ENCODE measurements at places on chromosomes 11 and 22.

GRCh38 chr11:76677458-76677765, 6.9 kb upstream of the LRRC32 start:
- no peak for DNase-seq

- DNase-seq: no peak
Observed at GRCh38 chr11:117271208-117271607, 19.9 kb upstream of the BACE1-AS start.

GRCh38 chr22:37316875-37317371, 34.6 kb downstream of the CYTH4 start:
- no peak for DNase-seq

GRCh38 chr22:48711669-48712068, 1116.0 kb downstream of the BRD1 start:
- DNase-seq: no peak

GRCh38 chr22:35685731-35686130, 31.9 kb upstream of the APOL5 start:
- no peak for DNase-seq

DNA sequence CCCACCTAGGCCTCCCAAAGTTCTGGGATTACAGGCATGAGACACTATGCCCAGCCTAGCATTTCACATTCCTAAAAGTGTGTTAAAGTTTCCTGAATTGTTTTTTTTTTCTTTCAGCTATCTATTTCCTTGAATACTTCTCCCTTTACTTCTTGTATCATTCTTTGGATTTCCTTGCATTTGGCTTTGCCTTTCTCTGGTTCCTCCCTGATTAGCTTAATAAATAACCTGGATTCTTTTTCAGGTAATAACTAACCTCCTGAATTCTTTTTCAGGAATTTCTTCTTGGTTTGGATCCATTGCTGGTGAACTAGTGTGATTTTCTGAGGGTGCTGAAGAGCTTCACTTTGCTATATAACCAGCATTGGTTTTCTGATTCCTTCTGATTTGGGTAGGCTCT, 47.9 kb downstream of the MRGPRX2 start:
- DNase-seq: no peak

- no peak for DNase-seq
Observed at GRCh38 chr11:18785411-18785810, 6.2 kb downstream of the PTPN5 start.

- no peak for DNase-seq
Observed at GRCh38 chr22:33240888-33241475, 182.8 kb upstream of the SYN3 start.

- DNase-seq: no peak
Observed at GRCh38 chr11:96127596-96127959, 203.7 kb upstream of the MTMR2 start.

DNA sequence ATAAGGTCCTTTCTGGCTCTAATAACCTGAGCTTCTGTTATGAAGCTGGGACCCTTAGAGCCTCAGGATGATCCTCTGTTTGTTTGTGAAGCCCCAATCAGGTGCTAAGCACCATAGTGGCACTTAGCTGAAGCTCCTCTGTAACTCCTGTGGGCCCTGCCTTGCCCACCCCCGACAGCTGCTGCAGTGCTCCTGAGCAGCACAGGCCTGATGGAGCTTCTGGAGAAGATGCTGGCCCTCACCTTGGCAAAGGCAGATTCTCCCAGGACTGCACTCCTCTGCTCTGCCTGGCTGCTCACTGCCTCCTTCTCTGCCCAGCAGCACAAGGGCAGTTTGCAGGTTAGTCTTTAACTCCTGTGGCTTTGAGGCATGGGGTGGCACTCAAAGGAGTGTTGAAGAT, 19.0 kb upstream of the CCDC134 start:
- no peak for DNase-seq

GRCh38 chr11:1870721-1871466, 18.0 kb downstream of the LSP1 start:
- no peak for DNase-seq

- no peak for DNase-seq
Observed at GRCh38 chr11:20203831-20204230, 43.6 kb upstream of the DBX1 start.

GRCh38 chr11:46001448-46001914, 79.0 kb downstream of the LARGE2 start:
- DNase-seq: no peak

GRCh38 chr11:82731691-82732277, 1.9 kb downstream of the FAM181B start:
- no peak for DNase-seq

GRCh38 chr22:46815896-46816731, 53.7 kb downstream of the TBC1D22A start:
- DNase-seq: no peak

- no peak for DNase-seq
Observed at GRCh38 chr11:17529844-17530185, 14.4 kb downstream of the USH1C start.

DNA sequence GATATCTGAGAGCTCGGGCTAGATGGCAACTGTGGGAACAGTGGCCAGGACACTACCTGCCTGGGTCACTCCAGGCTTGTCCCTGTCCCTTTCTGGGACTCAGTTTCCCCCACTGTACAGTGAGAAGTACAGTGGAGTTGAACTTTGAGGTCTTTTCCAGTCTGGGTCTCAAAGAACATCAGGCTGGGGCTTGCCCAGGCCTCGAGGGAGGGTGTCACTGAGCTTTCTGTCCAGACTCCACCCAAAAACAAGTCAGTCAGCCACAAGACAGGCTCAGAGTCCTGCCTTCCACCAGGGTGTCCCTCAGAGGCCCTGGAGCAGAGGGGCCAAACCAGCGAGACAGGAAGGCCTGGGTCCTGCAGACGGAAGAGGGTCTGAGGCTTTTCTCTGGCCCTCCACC, 2.0 kb upstream of the PLA2G3 start:
- no peak for DNase-seq

DNA sequence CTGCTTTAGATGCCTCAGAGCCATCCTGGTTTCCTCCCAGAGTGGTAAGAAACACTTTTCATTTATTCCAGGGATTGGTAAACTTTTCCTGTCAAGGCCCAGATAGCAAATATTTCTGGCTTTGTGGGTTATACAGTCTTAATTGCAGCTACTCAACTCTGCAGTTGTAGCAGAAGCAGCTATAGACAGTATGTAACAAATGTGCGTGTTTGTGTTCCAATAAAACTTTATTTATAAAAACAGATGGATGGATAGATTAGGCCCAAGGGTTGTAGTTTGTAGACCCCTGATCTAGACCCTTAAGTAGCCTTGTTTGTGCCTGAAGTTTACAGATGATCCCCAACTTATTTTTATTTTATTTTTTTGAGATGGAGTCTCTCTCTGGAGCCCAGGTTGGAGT, 17.9 kb downstream of the NNMT start:
- DNase-seq: no peak

- DNase-seq: no peak
Observed at GRCh38 chr22:38867124-38867455, 4.9 kb downstream of the CBX6 start.

DNA sequence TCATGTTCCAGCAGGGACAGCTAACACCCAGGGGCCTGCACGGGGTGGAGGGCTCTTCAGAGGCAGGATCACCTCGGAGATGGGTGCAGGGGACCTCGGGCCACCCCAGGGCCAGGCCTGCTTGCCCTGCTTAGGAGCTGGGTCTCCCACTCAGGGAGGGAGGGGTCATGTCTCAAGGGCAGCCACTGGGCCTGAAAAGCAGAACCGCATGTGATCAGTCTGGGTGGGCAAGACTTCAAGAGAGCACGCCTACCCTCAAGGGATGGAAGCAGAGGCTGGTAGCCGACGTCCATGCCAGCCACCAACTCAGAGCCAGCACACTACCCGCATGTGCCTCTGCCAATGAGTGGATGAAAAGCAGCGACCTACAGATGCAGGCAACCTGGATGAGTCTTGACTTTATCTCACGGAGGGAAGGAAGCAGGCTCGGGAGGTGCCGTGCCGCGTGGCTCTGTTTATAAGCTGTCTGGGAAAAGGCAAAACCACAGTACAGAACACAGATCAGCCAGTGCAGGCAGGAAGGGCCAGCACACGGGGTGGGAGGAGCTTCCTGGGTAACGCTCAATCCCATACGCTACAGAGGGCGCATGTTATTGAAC, 16.0 kb downstream of the TBX1 start:
- DNase-seq: no peak

DNA sequence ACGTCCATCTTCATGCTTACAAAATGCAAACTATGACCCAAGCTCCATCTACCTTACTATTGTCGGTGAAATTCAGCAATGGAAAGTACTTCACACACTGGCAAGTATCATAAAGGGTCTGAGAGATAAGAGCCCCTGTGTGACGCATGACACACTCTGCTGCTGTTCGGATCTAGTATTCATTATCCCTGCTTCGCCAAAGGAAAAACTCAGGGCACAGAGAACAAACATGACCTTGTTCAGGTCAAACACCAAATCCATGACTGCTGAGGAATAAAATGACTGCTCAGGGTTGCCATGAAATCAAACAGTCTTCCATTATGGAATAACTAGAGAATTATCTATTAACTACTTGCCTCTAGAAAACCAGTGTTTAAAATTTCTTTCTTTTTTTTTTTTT, 73.0 kb downstream of the MICAL3 start:
- no peak for DNase-seq

DNA sequence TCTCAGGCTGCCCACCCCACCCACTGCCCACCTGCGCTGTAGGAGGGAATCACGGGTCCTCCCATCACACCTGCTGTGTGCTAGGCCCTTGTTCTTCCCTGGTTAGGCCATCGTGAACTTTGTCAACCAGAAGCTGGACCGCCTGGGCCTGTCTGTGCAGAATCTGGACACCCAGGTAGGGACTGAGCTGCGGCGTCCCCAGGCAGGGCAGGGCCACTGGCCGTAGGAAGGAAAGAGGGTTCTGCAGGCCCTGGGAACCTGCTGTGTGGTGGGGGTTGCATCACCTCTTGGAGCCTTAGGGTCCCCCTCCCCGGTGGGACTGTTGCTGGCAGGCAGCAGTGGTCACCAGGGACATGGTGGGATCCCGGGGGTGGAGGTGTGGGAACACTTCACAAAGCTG, 15.5 kb downstream of the PARVG start:
- DNase-seq: no peak

- DNase-seq: no peak
Observed at GRCh38 chr11:64007160-64007628, 21.0 kb downstream of the OTUB1 start.

GRCh38 chr11:96329419-96329818, 13.6 kb downstream of the MAML2 start:
- DNase-seq: no peak

DNA sequence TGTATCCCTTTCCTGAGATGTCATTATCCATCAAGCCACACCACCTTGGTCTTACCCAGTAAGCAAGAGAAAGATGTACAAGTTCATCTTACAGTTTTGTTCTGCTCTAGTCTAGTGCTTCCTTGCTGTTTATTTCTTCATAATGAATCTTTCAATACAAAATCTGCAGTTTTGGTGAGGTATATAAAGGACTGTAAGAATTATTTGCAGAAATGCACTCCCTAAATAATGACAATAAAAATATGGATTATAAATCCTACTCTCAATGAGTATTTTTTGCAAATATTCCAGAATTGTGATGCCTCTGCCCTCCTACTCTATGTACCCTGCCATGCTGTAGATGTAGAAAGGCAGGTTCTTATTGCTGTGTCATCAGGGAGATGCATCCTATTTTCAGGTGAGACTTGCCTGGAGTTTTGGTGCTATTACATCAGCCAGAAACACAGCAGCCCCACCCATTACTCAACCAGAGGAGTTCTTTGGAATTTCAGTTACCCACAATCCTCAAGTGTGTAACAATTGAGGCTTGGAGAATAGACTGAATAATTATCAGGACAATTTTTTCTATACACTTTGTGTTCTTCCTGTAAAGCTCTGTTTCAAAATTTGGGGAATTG, at the start of gene OR10S1:
TSS of gene OR10S1 (minus strand) at position 51 of the 617 bp plus-strand sequence. CDS start 117 bp downstream, outside the sequence.
- no peak for DNase-seq

All from esophagus squamous epithelium (tissue), 5 donors.